ENCODE measurements at places on chromosomes 1 and 21.

DNA sequence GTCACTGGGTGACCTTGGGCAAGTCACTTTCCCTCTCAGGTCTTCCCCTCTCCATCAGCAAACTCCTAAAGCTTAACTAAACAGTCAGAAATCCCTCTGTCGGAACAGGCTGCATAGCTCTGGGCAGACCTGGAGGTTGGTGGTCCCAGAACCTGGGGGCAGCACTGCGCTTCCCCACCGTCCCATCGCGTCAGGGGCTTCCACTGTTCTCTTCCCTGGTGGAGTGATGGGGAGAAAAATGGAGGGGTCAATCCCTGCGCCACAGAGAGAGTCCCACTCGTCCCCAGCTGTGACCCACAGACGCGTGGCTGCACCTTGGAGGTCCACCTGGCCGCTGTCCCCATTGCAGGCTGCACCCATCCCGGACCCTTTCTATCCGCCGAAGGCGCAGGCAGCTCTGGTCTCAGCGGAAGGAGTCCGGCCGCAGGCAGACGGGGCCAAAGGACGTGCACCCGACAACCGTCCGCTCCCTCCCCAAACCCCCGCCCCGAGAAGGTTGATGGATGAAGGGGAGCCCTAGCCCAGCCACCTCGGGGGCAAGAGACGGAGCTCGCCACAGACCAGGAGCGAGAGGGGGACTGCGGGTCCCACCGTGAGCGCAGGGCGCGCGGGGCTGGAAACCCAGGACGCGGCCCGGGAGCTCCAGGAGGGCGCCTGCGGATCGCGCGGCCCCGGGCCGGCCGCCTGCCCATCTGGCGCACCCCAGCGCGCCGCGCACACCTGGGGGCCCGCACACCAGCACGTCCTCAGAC is 588 bp upstream of the WNT3A start:
- DNase-seq: no peak

DNA sequence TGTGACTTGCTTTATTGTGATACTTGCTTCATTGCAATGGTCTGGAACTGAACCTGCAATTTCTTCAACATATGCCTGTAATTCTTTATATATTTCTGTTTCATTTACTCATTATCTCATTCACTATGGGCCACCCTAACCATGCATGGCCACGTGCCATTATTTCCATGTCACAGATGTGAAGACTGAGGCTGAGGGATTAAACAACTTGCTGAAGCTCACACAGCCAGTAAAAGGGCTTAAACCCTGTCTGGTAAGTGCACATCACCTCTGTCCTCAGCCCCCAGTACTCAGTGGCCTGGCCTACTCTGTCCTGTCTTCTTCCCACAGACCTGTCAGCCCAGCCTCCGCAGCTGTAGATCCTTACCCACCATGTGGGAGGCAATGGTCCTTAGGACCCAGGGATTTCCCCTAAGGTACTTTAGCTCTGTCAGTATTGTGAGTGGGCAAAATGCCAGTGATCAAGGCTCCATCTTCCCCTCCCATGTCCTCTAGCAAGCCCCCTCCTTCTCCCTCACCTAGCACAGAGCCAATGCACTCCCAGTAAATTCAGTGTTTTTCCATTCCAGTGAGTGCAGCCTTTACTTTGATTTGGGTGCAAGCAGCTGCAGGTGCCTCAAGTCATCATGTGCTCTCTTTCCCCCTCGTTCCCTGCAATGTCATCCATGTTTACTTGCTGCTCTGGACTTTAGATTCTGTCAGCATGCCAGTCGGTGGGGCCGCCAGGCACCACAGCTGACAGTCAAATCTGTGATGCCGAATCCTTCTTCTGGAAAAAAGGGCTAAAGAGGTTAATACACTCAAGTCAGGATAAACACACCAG is 228.2 kb upstream of the PROX1 start:
- DNase-seq: no peak

DNA sequence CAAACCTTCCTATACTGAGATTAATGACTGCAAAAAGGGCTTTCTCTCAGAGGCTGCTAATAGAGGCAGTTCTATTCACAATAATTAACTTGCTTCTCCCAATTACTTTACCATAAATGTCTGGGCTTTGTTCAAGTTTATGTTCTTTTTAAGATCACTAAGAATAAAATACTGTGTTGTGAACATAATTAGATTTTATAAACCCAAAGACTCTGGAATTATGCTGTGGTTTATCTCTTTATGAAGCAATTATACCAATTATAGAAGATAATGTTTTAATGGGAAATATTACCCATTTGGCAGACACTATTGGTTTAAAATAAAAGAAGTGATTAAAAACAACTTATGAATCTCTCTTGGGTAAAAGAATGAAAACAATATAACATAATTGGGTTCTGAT is 43.5 kb upstream of the IL12RB2 start:
- no peak for DNase-seq

DNA sequence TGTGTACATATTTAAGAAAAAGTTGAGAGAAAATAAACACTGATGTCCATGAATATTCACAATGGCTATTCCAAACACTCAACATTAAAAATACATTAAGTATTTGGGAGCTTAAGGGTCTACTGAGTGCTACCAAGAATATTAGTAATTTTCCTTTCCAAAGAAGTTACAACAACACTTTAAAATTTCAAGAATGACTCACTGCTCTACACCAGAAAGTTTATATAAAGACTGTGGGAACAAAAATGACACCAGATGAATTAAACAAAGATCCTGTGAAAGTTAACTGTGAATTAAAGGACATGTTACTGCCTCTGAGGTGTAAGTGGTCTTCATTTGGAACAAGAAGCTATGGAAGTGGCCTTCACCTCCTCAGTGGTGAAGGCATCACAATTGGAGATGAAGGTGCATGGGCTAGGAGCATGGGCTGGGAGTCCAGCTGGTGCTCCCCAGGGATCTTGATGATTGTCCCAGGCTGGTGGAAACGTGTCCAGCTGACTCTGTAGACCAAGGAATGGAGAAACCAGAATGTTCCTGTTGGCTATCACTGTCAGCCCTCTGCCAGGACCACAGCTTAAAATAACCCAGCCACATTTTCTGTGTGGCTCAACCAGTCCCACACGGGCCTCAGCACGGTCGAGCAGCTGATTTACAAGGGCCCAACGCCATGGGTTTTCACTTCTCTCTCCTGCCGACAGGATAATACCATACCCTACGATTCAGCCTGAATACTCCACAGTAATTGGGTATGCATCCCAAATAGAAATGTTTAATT is 28.8 kb downstream of the TAF5L start:
- DNase-seq: no peak

GRCh38 chr1:18464665-18465050 is 16.1 kb upstream of the KLHDC7A start:
- no peak for DNase-seq
